ENCODE measurements at places on chromosomes 5 and 9.

DNA sequence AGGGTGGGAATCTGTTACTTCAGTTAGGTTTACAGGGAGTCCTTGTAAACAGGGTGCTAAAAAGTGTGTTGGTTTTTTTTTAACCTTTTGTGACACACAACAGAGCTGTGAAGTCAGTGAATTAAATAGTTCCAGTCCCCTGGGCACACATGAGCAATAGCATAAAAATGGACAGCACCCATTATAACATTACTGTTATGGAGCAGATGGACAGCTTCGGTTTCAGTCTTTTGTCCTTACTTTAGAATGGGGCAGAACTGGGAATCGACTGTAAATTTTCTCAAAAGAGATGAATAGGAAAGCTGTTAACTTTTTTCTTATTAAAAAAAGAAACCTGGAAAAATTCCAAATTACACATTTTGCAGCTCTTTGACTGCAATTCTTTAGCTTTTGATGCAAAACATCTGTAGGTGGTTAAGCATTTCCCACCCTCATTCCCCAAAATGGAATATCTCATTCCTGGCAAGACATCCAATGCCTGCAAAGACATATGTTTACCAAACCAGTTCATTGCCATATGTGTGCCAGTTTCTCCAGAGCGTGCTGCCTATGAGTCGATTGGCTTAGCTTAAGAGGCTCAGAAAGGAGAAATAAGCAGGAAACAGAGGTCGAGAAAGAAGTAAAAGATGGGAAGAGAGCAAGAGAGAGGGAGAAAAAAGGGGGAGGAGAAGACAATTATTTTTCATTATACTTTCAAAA lies 212.3 kb upstream of the TMEM161B start:
- DNase-seq: no peak

DNA sequence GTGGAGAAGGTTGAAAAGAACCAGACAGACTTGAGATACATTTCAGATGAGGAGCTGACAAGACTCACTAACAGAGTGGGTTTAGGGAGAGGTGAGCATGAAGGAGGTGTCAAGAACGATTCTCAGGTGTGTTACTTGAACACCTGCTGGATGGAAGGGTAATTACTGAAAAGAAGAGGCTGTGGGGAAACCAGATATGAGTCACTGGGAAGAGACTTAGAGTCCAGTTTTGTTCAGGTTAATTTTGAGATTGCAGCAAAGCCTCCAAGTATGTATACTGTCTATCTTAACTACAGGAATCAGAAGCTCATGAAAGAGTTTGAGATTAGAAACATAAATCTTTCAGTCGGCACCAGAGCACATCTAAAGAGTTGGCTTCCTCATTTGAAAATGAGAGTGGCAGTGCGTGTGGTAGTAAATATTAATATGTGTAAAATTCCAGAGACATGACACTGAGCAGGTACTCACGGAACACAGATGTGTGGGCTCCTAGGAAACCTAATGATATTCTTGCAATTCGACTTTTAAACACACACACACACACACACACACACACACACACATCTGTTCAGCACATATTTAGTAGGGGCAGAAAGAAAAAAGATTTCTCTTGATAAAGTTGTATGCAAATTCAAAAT lies 197.1 kb downstream of the CDH18 start:
- no peak for DNase-seq

- no peak for DNase-seq
Measured at GRCh38 chr9:32587901-32588300, 14.9 kb upstream of the NDUFB6 start.

GRCh38 chr5:149273237-149273636 lies 1.6 kb downstream of the AFAP1L1 start:
- no peak for DNase-seq

GRCh38 chr5:96963267-96963666 lies 27.4 kb downstream of the LNPEP start:
- DNase-seq: no peak

DNA sequence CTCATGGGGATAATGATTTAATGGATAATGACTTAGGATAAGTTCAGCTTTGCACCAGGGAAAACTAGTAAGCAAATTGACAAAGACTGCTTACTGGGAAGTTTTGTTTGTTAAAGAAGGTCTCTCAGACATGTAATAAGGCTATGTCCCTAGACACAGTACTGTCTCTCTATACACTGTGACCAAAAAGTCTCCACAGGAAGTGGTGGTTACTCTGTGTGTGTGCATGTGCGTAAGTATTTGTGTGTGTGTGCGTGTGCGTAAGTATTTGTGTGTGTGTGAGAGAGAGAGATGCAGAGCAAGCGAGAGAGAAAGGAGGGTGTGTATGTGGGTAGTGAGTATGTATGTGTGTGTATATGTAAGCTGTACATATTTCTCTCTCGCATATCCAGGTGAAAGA lies 229.6 kb downstream of the GLIS3 start:
- DNase-seq: no peak

DNA sequence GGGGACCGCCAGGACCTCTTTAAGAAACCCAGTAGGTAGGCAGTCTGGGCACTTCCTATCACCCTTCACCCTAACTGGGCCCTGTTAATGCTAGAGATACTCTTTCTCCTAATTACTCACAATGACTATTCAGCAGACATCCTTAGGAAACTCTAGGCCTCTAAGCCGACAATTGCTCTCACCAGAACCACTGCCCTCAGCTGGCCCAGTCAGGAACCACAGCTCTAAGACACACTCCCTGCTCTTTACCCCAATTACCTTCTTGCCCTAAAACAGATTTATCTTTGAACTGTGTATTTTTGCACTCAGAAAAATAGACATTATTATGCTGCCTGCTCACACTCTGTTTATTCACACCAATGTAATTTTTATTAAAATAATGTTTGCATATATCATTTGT lies 432.6 kb upstream of the SLC30A5 start:
- DNase-seq: no peak

DNA sequence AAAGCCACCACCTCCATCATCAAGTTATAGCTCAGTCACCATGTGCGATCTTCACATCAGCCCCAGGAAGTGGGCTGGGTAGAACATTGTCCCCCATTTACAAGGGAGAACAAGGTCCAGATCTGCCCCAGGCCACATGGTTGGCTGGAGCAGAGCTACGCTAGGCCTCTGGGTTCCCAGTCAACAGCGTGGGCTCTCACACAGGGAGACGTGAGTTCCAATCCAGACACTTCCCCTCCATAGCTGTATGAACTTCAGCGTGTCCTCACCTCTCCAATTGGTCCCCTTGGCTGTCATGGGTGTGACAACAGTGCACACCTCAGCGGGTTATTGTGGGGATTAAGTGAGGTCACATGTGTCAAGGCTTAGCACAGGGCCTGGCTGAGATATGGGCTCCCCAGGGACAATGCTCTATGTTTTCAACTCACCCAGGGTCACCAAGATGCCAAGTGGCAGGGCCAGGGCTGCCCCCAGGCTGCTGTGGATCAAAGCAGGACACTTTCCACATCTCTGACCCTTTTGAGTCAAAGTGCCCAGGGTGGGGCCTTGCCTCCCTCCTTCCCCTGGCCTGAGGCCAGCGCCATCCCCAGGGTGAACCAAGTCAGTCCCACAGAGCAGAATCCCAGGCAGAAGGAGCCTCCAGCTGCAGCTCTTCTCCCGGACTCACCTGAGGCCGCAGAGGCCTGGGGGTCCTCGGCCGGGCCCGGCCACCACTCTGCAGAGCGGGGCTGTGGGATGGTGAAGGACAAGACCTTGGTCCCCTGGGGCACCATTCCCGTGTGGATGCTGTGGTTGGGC lies 19.8 kb downstream of the AKNA start:
- DNase-seq: no peak

DNA sequence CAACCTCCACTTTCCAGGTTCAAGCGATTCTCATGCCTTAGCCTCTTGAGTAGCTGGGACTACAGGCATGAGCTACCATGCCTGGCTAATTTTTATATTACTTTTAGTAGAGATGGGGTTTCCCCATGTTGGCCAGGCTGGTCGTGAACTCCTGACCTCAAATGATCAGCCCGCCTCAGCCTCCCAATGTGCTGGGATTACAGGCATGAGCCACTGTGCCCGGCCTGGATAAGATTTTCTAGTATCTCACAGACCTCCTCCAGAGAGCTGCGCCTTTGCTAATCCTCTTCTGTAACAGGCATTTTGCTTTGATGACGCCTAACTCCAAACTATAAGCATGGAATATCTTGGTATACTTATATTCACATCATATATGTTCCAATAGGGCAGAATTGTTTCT lies 99.4 kb downstream of the FSTL4 start:
- DNase-seq: no peak

DNA sequence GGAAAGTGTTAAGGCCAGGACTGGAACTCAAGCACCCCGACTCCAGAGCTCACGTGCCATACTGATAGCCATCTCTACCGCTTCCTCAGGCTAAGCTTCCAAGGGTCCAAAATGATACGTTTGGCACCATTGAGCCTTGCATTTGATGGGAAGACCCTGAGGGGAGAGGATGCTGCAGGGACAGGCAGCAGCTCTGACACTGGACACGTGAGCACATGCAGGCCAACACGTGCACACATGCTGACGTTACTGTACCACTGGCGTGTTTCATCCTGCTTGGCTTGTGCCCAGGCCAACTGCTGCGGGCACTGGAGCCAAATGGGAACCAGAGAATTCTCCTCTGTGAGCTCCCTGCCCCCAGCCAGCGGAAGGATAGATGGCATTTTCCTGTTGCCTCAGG lies 5.2 kb downstream of the FAT2 start:
- no peak for DNase-seq

GRCh38 chr5:95654196-95654595 lies 7.6 kb downstream of the RFESD start:
- no peak for DNase-seq

GRCh38 chr5:177198738-177199137 lies 65.2 kb downstream of the NSD1 start:
- DNase-seq: no peak

GRCh38 chr5:65021527-65022226 lies 252.9 kb downstream of the CWC27 start:
- no peak for DNase-seq

DNA sequence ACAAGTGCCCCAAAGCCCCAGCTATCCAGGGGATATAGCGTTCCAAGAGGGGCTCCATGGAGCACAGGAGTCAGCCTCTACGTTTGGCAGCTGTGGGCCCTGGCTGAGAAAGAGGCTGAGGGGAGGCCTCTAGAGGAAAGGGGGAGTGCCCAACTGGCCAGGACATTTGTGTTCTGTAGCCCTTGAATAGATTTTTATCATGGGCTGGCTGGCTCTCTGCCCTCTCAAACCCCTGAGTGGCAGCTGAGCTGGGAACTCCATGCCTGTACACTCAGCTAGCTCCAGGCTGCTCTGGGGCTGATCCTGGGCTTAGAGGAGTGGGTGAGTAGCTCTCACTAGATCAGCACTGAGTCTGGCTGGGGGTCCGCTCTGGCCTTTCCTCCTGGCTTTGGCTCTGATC lies 285.0 kb downstream of the ZSWIM6 start:
- DNase-seq: no peak

- DNase-seq: no peak
Measured at GRCh38 chr5:96861076-96861475, 15.2 kb upstream of the ERAP2 start.

- DNase-seq: peak; percentile 32
Measured at GRCh38 chr5:94181895-94182294, 436.5 kb downstream of the KIAA0825 start.

DNA sequence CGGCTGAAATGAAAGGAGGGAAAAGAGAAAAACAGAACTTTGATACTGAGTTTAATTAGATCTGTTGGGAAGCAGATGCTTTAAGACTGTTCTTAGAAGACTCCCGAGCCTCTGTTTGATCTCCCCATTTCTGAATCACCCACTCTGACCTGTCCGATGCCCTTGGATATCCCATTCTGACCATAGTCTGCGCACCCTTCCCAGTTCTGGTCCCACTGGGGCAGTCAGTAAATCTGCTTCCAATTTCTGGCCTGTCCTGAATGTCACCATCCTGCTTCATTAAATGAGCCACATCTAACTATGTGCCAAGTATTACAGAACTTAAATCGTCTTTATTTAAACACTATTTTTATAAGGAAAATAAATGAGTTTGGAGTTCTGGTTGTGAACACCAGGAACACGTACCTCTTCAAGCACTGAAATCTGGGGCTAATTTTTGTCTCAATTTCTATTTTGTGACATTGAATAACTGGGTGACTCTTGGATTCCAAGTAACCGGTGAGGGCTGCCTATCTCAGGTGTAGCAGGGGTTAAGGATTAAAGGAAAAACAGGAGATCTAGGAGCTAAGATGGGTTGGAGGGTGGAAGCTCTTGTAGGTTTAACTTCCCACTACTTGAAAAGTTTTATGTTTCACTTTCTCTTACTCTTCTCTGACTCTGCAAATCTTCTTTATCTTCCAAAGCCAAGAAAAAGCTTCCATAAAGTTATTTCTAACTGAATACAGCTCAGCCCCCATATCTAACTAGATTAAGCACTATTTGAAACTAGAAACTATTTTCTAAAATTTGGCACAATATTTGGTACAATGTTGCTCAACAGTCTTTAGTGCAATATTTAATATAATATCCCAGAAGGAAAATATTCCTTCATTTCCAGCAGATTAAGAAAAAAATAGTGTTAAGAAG lies 40.1 kb downstream of the ALDH1A1 start:
- no peak for DNase-seq

GRCh38 chr9:35489313-35490154 lies at the start of gene RUSC2:
Gene RUSC2 (plus strand): TSS chr9:35490111. CDS start chr9:35546522, 56,411 bp downstream.
- peak; percentile 86 for DNase-seq

GRCh38 chr5:65668696-65669095 lies 43.9 kb downstream of the SHLD3 start:
- DNase-seq: no peak
